ENCODE measurements at places on chromosomes 5 and 9.

GRCh38 chr9:34986540-34987047 lies 3.0 kb upstream of the DNAJB5 start:
- no peak for DNase-seq

GRCh38 chr5:39517800-39518199 lies 93.0 kb upstream of the DAB2 start:
- DNase-seq = no peak

- DNase-seq = peak; percentile 97
Observed at GRCh38 chr5:180810210-180810958, 7.8 kb upstream of the MGAT1 start.

- no peak for DNase-seq
Observed at GRCh38 chr5:144812763-144813162, 642.1 kb downstream of the KCTD16 start.

DNA sequence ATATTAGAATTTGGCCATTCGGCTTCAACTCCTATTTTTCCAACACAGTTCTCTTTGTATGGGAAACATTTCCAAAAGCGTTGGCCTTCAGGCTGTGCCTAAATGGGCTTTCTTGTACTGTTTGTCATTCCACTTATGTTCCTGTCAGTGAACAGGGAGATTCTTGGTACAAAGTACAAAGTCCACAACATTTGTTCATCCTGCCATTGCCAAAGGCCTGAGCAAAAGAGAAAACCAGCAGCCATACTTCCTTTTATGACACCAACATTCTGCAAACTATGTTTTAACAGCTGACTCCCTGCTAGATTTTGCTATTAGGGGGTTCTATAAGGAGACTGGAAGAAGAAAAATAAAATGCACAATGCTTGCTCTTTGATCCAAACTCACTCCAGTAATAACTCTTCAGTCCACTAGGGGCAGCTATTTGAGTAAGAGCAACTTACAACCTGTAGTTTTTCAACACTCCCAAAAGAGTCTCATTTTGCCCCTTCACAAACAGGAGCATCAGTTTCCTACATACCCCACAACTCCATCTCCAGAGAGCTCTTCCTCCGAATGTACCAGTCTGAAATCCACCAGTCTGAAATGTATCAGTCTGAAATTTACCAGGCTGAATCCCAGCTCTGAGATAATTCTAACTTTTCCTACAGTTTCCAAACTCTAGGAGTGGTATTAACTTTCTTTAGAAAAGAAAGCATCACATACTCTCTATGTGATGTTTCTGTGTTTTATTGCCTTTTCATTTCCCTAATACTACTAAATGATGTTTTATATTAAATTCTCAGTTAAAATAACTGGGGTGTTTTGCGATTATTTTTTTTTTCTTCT lies 693.8 kb downstream of the DNAH5 start:
- DNase-seq = no peak

- DNase-seq = peak; percentile 22
Observed at GRCh38 chr5:37208883-37209797, 40.0 kb downstream of the CPLANE1 start.
